ENCODE measurements at places on chromosomes 6 and 20.

- no peak for DNase-seq
These were observed 40.7 kb upstream of the FOXQ1 start for GRCh38 chr6:1271071-1271763.

GRCh38 chr20:12927489-12927888 is 81.3 kb upstream of the SPTLC3 start:
- DNase-seq = no peak

DNA sequence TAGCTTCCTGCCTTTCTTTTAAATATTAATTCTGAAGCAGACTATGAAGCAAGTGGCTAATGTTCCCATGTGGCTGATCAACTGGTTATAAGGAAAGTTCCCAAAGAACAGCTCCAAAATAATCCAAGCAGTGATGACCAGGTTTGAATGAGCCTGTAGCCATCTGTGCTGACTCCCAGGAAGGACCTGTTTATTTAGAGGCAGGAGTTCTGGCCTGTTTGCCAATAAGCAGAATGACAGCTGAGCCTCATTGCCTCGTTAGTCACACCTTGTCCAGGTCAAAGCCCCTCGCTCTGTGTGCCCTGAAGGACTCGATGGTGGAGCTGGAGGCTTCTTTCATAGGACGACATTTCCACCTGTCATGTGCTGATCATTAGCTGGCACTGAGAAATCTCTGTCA is 97.4 kb downstream of the TMEM170B start:
- DNase-seq = no peak

GRCh38 chr20:57420571-57421252 is 29.5 kb downstream of the RBM38 start:
- DNase-seq = no peak

DNA sequence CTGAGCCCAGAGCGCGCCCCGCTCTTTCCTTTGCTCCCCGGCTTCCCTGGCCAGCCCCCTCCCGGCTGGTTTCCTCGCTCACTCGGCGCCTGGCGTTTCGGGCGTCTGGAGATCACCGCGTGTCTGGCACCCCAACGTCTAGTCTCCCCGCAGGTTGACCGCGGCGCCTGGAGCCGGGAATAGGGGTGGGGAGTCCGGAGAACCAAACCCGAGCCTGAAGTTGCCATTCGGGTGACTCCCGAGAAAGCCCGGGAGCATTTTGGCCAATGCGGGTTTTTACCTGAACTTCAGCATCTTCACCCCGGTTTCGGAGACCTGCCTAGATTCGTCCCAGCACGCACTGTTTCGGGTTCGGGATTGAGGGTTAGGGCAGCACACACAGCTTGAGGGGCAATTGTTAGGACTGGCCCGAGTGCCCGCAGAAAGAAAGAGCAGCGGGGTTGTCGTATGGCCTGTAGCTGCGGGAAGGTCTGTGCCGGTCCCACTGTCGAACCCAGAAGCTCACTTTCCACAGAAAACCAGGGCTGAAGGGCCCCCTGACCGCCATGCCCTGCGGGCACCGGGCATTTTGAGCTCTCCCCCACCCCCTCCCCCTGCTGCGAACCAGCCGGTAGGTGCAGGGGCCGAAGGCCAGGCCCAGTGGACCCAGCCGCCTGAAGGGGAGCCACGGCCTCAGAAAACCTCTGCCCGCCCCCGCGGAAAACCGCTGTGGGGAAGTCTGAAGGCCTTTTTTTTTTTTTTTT is 2.1 kb downstream of the FOXP4 start:
- DNase-seq = no peak

GRCh38 chr20:1946762-1947534 is 46.9 kb downstream of the PDYN start:
- no peak for DNase-seq

GRCh38 chr20:7943891-7944290 is 3.6 kb upstream of the HAO1 start:
- DNase-seq = no peak

GRCh38 chr6:165881806-165882205 is 218.8 kb upstream of the PDE10A start:
- no peak for DNase-seq

- DNase-seq = peak; percentile 4
These were observed 1.7 kb upstream of the AIG1 start for GRCh38 chr6:143058987-143059386.

GRCh38 chr6:63739094-63739687 is 103.6 kb downstream of the PHF3 start:
- no peak for DNase-seq

DNA sequence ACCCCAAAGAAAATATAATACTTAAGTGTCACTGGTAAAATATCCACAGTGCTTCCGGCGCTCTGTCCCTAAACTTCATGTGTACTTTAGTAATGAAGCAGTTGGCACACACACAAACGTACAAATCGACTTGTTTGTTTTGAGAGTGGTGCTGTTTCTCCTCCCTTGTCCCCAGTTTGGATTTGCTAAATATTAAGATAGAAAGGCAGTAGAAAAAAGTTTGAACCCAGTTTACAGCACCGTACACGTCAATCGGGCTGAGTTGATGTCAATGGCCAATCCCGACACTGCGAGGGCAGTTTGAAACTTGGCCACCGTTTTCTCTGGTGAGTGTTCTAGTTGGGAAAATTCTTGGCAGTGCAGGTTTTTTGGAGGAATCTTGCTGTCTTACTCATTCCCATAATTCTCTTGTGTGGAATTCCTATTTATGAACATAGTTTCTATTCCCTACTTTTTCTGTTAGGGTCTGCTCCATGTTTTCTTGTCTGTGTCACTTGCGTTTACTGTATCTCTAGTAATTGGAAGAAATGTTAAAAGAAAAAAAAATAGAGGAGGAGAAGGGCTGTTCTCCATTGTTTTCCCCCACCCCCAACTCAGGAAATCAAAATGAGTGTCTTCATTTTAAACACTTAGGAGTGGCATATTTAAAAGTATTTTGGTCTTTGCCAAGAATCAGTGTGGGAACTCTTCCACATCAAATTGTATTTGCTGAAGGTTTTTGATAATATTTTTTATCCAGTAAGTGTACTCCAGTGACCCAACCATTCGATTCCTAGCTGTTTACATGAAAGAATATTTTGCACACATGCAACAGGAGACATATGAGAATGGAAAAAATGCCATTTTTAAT is 72.3 kb downstream of the OR2B2 start:
- DNase-seq = no peak

All from amygdala (tissue), 56 donors.